ENCODE measurements at places on chromosomes 13 and 19.

- no peak for DNase-seq
These were observed 390.8 kb downstream of the SLITRK6 start for GRCh38 chr13:85408415-85408814.

DNA sequence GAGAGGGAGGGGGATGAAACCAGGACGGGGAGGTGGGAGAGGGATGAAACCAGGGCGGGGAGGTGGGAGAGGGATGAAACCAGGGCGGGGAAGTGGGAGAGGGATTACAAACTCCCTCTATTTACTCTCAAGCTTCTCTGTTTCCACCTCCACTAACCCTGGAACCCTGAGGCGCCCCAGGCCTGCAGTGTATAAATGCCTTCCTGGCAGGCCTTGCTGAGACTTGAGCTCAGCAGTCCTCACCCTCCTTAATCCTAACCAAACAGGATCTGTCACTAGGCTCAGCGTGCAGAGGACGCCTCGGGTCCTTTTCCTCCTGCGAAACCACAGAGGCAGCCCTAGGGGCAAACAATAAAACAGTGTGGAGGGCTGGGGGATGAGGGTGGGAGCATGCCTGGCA, 32.1 kb upstream of the OR1M1 start:
- DNase-seq: no peak

DNA sequence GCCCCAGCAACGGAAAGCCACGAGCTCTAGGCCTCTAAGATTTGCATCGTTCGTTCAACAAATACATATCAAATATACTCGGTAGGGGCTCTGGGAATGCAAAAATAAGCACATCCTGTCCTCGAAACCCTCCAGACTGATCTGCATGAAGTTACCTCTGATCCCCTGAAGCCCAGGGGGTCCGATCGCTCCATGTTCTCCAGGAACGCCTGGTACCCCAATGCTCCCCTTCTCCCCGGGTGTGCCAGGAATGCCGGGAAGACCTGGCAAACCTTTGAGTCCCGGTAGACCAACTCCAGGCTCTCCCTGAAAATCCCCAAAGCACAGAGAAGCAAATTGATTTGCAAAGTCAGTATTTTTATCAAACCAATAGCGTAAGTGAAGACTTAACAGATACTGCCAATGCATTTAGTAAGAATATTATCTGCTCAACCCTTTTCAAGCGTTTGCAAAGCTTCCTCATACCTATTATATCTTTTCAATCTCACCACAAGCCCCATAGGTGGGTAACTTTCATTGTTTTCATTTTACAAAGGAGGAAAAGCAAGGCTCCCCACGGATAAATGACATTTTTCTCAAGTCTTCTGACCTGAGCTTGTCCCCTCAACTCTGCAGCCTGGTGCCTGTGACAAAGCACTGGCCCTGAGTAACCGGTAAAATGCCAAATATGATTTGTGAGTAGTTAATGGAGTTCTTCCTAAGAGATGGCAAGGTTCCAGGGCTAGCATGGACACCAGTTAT, 127.7 kb downstream of the COL4A1 start:
- no peak for DNase-seq

DNA sequence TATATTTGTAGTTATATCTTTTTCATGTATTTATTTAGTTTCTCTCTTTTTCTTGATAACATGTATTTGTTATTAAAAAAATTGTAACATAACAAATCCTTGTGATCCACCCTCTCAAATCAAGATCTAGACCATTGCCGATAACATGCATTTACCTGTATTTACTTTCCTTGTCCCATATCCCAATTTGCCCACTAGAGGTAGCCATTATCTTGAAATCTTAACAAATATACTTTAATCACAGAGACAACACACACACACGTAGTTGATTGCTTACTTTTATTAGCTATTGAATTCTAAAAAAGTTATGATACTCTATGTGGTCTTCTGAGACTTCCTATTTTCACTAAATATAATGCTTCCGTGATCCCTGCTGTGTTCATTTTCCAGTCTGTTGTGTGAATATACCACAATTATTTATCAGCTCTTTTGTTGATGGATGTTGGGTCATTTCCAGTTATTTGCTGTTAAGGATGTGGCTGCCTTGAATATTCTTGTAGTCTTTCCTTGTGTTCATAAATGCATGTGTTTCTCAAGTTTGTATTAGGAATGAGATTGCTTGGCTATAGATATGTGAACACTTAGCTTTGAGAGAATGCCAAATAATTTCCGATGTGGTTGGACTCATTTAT, 31.3 kb upstream of the ZMYM2 start:
- no peak for DNase-seq

DNA sequence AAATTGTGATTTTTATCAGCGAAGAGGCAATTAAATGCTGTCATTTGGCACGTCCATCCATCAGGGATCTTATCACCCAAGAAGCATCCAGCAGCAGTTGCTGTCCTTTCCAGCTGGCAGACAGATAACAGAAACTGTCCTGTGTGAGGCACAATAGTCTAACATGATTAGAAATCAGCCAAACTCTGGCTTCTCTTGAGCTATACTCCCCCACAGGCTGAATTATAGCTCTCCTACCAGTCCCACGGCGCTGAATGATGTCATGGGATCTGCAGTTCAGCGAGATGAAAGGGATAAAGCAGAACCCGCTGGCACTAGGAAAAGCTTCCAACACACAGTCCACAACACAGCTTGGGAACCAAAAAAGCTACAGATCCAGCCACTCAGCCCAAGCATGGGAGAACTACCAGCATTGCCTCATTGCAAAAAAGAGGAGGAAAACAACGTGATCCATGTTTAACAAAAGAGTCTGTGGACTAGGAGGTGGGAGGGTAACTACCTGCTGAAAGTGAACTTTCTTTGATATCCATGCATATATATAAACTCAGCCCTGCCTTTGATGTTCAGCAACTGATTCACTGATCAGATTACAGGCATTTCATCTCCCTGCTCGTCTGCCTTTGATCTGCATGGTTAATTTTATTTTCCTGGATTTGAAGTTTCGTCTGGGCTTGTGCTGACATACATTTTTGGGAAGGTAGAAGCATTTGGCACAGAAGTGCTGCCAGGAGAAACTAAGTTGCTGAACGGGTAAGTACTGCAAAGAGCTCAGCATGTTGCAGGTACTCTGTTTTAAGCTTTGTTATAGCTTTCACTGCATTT, at the start of gene TNFRSF19:
TNFRSF19 (plus strand) TSS at position 314 of the 822 bp plus-strand sequence. CDS start 19,772 bp downstream, outside the sequence.
- no peak for DNase-seq

- DNase-seq: no peak
These were observed 431.4 kb downstream of the TBC1D4 start for GRCh38 chr13:75050419-75051046.

DNA sequence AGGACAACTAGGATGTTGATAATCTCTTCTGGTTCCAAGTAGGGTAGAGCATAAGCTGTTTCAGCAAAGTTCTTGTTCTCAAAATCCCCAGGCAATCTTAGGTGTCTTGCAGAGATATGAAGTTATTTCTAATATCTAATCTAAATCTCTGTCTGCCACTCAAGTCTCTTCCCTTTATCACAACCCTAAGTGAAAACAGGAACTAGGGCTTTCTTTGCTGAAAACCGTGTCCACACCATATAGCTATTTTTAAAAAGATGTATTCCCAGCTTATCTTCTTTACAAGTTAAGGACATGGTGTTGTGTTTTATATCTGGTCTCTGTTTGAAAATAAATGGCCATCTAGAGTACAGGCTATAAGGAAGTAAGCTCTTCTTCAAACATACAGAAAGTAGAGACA, 11.3 kb upstream of the RNASEH2B start:
- DNase-seq: no peak

GRCh38 chr19:55549500-55550320, 4.4 kb upstream of the SBK3 start:
- no peak for DNase-seq

DNA sequence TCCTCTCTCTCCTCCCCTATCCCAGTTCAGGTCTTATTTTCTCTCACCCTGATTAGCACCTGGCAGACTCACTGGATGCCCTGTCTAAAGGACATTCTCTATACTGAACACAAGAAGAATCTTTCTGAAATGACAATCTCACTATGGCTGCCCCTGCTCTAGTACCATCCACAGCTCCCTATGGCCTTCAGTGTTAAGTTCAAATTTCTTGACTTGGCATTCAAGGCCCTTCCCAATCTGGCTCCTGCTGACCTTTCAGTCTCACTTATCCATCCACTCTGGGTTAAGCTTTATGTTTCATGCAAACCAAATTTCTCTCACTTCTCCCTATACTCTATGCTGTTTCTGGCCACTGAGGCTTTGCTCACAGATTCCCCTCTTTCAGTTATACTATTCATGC, 34.2 kb downstream of the MBD3L1 start:
- no peak for DNase-seq

DNA sequence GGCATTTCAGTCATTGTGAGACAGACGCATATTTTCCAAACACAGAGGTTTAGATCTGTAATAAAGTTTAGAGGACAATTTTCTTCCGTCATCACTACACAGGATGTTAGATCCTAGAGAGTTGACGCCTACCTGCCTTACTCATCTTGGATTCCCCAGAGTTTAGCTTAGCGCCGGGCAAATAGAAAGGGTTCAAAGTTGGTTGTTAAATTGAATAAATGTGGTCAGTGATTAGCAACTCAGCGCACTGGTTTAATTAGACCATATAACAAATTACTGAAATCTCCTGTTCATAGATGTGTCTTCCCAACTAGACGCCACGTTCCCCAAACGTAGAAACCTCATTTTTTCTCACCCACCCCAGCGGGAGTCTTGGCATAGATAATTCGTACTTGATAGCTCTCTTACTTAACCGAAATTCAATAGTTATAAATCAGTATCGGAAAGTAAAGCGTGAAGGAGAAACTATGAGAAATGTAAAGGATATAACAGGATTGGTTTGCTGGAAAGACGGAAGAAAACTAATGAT, 726 bp upstream of the UFM1 start:
- DNase-seq: no peak

DNA sequence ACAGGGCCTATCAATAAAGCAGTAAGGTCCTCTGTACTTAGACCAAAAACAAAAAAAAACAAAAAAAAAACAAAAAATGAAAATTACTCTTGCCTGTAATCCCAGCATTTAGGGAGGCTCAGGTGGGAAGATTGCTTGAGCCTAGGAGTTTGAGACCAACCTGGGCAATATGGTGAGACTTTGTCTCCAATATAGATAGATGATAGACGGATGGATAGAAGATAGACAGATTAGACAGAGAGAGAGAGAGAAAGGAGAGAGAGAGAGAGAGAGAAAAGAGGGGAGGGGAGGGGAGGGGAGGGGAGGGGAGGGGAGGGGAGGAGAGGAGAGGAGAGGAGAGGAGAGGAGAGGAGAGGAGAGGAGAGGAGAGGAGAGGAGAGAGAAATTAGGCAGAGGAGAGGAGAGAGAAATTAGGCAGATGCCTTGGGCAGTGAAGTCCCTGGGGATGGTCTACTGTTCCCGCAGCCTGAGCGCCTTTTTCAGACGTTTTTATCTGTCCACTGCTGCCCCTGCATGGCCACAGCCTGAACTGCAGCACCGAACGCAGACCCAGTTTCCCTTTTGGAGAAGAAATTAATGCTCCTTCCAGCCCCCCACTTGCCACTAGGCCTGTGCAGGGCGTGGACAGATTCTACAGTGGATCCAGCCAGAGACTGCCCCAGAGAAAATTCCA, 9.8 kb upstream of the ZNF627 start:
- DNase-seq: peak; percentile 67

- no peak for DNase-seq
These were observed 8.7 kb downstream of the SBK2 start for GRCh38 chr19:55528030-55528803.

DNA sequence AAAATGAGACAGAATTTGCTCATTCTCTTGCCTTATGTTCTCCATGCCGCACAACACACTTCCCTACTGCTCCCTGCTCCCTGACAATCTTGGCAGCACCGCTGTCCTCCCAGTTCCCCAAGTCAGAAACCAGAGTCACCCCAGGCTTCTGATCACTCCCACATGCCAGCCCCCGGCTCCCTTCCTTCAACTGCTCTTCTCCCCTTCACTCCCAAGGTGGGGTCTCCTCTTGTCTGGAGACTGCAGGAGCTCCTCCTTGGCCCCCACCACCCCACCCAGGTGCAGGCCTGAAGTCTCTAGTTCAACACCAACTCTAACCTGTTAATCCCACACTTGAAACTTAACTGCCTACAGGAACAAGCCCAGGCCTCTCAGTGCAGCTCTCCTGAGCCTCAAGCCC, 16.8 kb upstream of the AKAP8 start:
- DNase-seq: no peak

GRCh38 chr13:110377178-110377825, 70.2 kb downstream of the COL4A2 start:
- no peak for DNase-seq

DNA sequence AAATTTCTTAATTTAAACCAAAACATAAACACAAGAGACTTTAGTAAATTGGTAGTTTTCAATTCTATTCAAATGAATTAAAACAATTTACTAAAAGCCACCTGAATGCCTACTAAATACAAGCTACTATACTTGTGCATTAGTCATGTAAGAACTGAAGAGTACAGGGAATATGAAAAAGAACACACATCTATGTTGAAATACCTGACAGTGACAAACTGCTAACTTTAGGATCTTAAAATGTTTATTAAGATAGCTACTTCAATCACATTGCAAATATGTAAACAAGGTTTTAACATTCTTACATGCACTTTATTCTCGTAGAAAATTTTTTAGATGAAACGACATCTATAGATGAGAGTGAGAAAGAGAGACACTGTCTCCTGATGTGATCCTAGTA, 4.1 kb downstream of the SPRYD7 start:
- no peak for DNase-seq

- no peak for DNase-seq
These were observed 50.0 kb upstream of the DOCK9 start for GRCh38 chr13:99027661-99028425.

DNA sequence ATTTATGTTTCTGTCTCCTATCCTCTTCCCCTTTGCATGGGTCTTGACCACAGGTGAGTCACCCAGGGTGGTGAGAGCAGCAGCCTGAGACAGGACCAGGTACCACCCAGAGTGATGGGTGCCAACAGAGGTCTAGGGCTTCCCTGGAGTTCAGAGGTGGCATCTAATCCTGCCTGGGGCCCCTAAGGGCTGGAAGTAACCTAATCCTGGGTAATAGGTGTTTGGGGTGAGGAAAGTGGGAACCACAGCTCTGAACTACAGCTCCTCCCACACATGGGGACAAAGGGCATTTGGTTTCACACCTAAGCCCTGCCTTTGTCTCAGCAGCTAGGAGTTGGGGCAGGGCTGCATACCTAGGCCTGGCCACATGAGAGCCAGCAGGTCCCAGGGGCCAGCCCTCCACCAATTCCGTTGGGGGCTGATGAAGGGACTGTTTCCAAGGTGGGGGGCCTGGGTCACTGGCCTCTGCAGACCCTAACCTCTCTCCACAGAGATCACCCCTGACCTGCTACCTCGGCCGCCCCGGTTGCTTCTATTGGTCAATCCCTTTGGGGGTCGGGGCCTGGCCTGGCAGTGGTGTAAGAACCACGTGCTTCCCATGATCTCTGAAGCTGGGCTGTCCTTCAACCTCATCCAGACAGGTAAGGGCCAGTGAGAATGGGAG, 8.0 kb downstream of the SPHK2 start:
- DNase-seq: no peak

DNA sequence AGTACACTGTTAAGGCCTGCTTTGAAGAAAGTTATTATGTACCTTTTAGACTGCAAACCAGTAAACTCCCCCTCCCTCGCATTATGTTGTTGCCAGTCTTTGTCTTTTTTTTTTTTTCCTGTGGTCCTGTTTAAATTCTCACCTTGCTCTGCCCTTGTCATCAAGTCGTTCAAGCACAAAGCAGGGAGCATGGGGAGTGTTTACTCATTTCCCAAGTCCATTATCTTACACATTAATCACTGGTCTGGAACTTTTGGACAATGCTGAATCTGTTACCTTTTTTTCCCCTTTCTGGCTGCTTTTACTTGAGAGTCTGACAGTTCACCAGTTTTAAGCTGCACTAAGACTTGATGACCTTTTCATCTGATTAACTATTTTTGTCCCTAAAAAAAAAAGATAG, 108.2 kb downstream of the DACH1 start:
- DNase-seq: no peak
